Cerebellar nuclear complex (tissue), 1 donor: ENCODE measurements at places on chromosomes 12 and 14.

DNA sequence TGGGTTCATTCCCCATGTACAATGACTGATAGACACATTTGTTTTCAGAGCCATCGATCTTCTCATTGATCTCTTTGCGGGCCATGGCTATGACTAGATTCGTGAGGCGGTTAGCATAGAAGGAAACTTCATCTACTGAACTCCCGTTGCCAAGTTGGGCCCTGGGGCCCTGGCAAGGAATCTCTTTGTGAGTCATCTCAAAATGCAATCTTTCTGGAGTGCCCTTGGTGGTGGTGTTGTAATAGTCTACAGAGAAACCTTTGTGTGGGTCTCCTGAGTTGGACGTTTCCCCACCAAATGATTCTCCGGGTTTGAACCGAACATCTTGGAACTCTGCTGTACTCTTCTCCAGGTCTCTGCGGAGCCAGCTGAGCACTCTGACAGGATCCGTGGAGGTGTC is 20.4 kb downstream of the AKAP3 start:
- DNase-seq = no peak

DNA sequence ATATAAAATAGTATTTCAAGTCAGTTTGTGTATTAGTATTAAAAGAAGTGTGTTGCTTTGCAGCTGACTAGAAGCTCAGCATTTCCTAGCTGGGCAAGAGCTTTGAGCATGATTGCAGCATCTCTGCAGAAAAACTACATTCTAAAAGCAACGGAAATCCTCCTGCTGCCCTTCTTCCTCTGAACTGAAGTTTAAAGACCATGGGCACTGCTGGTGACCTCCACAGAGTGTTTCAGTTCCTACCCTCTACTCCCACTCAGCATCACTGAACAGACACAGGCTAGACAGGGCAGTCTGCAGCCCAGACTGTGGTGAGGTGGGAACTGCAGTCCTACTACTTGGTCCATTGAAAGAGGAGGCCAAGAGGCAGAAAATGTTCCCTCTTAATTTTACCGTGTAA is 59.0 kb downstream of the FAR2 start:
- DNase-seq = no peak

DNA sequence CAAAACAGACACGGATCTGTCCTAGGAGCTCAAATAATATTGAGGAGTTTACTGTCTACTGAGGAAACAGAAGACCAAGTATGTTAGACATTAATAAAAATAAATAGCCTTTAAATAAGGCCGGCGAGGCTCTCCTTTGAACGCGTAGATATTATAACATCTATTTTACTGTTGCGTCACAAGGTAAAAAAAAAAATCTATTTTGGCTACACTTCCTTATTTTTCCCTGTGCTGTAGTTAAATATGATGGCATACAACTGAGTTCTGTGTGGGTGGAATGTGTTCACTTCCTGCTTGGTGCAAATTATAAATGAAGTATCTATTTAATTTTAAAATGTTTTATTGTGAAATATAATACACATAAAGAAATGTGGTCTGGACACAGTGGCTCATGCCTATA is 17.2 kb upstream of the RAD52 start:
- no peak for DNase-seq

DNA sequence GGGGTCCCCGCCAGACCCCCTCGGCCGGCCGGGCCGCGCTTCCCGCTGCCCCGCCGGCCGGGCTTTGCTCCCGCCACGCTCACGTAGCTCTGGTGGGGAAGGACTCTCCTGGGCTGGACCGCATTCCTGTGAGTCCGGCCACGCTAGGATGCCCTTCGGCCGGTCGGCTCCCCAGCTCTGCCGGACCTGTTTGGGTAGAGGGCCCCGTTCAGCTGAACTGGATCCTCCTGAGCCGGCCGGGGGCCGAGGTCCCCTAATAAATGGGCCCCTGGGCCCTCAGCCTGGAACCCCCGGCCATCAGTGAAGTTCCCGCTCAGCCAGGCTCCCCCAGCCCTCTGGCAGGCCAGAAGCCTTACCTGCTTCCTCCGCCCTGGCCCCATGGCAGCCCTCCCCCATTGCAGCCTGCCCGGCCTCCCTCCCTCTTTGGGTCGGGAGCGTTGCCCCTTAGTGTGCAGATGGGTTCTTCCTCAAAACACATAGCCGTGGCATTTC is 593 bp downstream of the UNC119B start:
- DNase-seq = no peak

- no peak for DNase-seq
These were observed 73.9 kb upstream of the TBX5 start for GRCh38 chr12:114479831-114480230.
